Smooth muscle cell of the coronary artery (primary cell): ENCODE measurements at places on chromosomes 6 and 20. TPM values are rescaled to one million over a fixed set of nuclear protein-coding genes. Genes with fewer than 3 reads are reported as not detected.

NOX3 gene
- not detected in 2 replicates for total RNA-seq

RIMS1 gene
- 3.2 and 3.5 TPM in 2 replicates for total RNA-seq

CST7 gene
- not detected in 2 replicates for total RNA-seq

TRIM40 gene
- under 0.01 TPM in 1 of 2 replicates, not detected in the other for total RNA-seq

SLC22A7 gene
- total RNA-seq = not detected in 2 replicates

LPA gene
- total RNA-seq = not detected in 2 replicates

TBXT gene
- total RNA-seq = not detected in 2 replicates

RIPOR3 gene
- 1.1 and 23.1 TPM in 2 replicates for total RNA-seq

MEP1A gene
- total RNA-seq = not detected in 2 replicates

TENT5A gene
- 19.1 and 42.2 TPM in 2 replicates for total RNA-seq

NRN1 gene
- total RNA-seq = 0.15 and 8.7 TPM in 2 replicates

FAM217A gene
- total RNA-seq = not detected in 2 replicates

PBOV1 gene
- not detected in 2 replicates for total RNA-seq

GJA10 gene
- total RNA-seq = not detected in 2 replicates

FAM83C gene
- not detected in 2 replicates for total RNA-seq

PAK5 gene
- total RNA-seq = not detected in 2 replicates

CRIP3 gene
- total RNA-seq = 0.47 TPM in 1 of 2 replicates, not detected in the other

PKIG gene
- 110 and 120 TPM in 2 replicates for total RNA-seq

CD24 gene
- total RNA-seq = 8.0 TPM in 1 of 2 replicates, not detected in the other

CDSN gene
- not detected in 2 replicates for total RNA-seq

DNMT3B gene
- 2.0 and 2.3 TPM in 2 replicates for total RNA-seq

HEY2 gene
- under 0.01 and 4.9 TPM in 2 replicates for total RNA-seq
